Bronchial smooth muscle cell (primary cell): ENCODE measurements at places on chromosomes 12 and 14. TPM values are rescaled to one million over a fixed set of nuclear protein-coding genes. Genes with fewer than 3 reads are reported as not detected.

RIN3 gene
- 1.9 and 3.0 TPM in 2 replicates for total RNA-seq

STXBP6 gene
- 3.9 and 7.6 TPM in 2 replicates for total RNA-seq

DDHD1 gene
- total RNA-seq, result 10.1 and 12.1 TPM in 2 replicates

IL26 gene
- not detected in 2 replicates for total RNA-seq

FUT8 gene
- 127 and 128 TPM in 2 replicates for total RNA-seq

TRPV4 gene
- 1.1 and 2.4 TPM in 2 replicates for total RNA-seq

MANSC1 gene
- 0.95 and 1.1 TPM in 2 replicates for total RNA-seq

SERPINA3 gene
- 0.32 and 8.7 TPM in 2 replicates for total RNA-seq

LRRC10 gene
- total RNA-seq, result not detected in 2 replicates

AP4S1 gene
- total RNA-seq, result 2.6 and 4.6 TPM in 2 replicates
